Ascending aorta (tissue), 2 donors: ENCODE measurements at places on chromosomes 6 and 20. TPM values are rescaled to one million over a fixed set of nuclear protein-coding genes. Genes with fewer than 3 reads are reported as not detected.

TBX18 gene
- total RNA-seq: 81.0 TPM

IP6K3 gene
- total RNA-seq: not detected

WFDC12 gene
- not detected for total RNA-seq

FAM229B gene
- total RNA-seq: 5.5 TPM

SLC17A1 gene
- not detected for total RNA-seq

SMOC2 gene
- total RNA-seq: 102 TPM

- no peaks in the 10 kb centered on the region for H3K36me3 ChIP-seq
- no peak for DNase-seq
- no peaks in the 10 kb centered on the region for H3K27me3 ChIP-seq
- no peak overlapping the region for H3K4me3 ChIP-seq
- H3K4me1 ChIP-seq: no peaks in the 10 kb centered on the region
Observed at GRCh38 chr6:2820415-2820814, 21.2 kb downstream of the SERPINB1 start.

GRCh38 chr6:41066867-41067304 lies 5.3 kb downstream of the OARD1 start:
- H3K36me3 ChIP-seq: peaks cover 10% of the 10 kb centered on the region
- no peak overlapping the region for H3K27ac ChIP-seq
- peak; percentile 87 for DNase-seq
- H3K4me3 ChIP-seq: no peak overlapping the region
- H3K4me1 ChIP-seq: peaks cover 3% of the 10 kb centered on the region
- H3K27me3 ChIP-seq: no peaks in the 10 kb centered on the region

GRCh38 chr20:42204109-42204660 lies 586.0 kb upstream of the CHD6 start:
- H3K4me3 ChIP-seq: no peak overlapping the region
- no peaks in the 10 kb centered on the region for H3K27me3 ChIP-seq
- no peak for DNase-seq

GRCh38 chr6:111995404-111995803 lies 58.5 kb upstream of the CCN6 start:
- H3K4me1 ChIP-seq: no peaks in the 10 kb centered on the region
- H3K27ac ChIP-seq: no peak overlapping the region
- DNase-seq: no peak
- H3K27me3 ChIP-seq: no peaks in the 10 kb centered on the region

DNA sequence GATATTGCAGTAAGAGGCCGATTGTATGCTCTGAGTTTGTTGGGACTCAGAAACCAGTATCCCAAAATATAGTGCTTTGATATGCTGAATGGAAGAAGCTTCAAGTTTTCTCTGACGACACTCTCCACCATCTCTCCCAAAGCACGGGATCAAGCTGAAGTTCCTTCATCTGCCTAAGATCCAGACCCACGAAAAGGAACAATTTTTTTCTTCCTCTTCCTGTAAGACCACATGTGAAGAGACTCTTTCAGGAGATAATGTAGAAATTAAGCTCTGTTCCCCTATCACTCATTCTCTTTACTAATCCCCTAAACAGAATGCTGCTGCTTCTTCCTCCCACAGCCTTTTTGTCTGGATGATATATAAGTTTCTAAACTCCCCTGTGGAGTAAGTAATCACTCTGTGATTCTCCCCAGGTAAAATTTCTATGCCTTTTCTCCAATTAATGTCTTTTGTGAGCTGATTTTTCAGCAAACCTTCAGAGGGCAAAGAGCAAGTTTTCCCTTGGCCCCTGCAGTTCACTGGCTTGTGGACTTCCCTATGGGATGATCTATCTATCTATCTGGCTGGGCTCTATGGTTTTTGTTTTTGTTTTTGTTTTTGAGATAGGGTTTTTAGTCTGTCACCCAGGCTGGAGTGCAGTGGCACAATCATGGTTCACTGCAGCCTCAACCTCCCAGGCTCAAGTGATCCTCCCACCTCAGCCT lies 13.5 kb upstream of the PNRC1 start:
- H3K27ac ChIP-seq: no peak overlapping the region
- H3K36me3 ChIP-seq: no peaks in the 10 kb centered on the region
- no peaks in the 10 kb centered on the region for H3K4me1 ChIP-seq
- no peak overlapping the region for H3K4me3 ChIP-seq

GRCh38 chr6:148907573-148907972 lies 160.7 kb downstream of the UST start:
- H3K4me1 ChIP-seq: no peaks in the 10 kb centered on the region
- H3K27me3 ChIP-seq: no peaks in the 10 kb centered on the region
- no peak overlapping the region for H3K27ac ChIP-seq
- H3K36me3 ChIP-seq: no peaks in the 10 kb centered on the region
- no peak for DNase-seq

DNA sequence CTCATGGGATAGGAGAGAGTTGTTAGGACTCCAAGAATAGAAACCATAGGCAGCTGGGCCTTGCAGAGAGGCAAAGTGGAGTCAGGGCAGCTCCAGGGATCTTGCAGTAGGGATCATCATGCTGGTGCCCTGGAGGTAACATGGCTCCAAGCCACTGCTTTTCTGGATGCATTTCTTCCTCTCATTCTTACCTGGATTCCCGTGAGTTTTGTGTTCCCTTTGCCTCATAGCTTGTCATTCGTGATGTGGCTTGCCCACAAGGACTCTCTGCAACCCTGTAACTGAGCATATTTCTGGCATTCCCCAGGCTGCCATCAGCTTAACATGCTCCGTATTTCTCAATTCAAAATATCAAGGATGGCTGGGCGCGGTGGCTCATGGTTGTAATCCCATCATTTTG lies 5.3 kb downstream of the NHLRC1 start:
- DNase-seq: no peak
- H3K27ac ChIP-seq: no peak overlapping the region
- peaks cover 2% of the 10 kb centered on the region for H3K4me1 ChIP-seq
- no peaks in the 10 kb centered on the region for H3K27me3 ChIP-seq

- no peak overlapping the region for H3K4me3 ChIP-seq
- no peak overlapping the region for H3K27ac ChIP-seq
- no peaks in the 10 kb centered on the region for H3K36me3 ChIP-seq
- no peak for DNase-seq
- no peaks in the 10 kb centered on the region for H3K27me3 ChIP-seq
Observed at GRCh38 chr20:20412750-20413149, 44.8 kb downstream of the INSM1 start.

GRCh38 chr6:43683708-43684455 lies 3.7 kb downstream of the MRPS18A start:
- no peak for DNase-seq
- H3K27ac ChIP-seq: no peak overlapping the region
- no peak overlapping the region for H3K4me3 ChIP-seq
- H3K4me1 ChIP-seq: peaks cover 12% of the 10 kb centered on the region
- peaks cover 27% of the 10 kb centered on the region for H3K36me3 ChIP-seq

DNA sequence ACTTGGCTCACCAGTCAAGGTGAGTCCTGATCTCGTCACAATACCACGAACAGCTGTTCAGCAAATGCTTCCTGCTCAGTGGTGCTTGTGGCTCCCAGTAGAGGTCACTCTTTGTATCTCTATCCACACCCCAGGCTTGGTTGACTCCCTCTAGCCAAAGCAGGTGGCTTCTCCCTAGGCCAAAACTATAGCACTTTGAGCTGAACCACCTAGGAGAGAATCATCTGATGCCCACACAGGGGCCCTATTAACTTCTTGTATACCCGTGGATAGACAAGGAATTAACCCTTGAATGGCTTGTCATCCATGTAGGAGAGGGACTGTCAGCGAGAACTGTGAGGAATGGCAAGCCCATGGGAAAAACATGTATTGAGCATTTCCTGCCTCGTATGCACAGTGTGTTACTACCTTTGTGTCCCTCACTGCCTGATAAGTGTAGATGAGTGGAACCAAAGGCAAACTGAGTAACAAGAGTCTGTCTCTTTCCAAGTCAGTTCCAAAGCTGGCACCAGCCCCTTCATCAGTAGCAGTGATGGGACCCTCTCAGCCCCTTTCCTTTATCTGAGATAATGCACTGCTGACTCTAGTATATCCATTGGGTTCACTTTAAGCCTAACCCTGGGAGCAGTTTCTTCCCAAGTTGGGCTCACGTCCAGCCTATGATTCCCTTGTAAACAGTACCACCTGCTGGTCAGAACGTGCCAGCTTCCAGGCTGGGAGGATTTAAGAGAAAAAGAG lies 42.5 kb downstream of the EIF2S2 start:
- peaks cover 21% of the 10 kb centered on the region for H3K36me3 ChIP-seq
- H3K4me3 ChIP-seq: no peak overlapping the region
- H3K4me1 ChIP-seq: peaks cover 11% of the 10 kb centered on the region
- H3K27ac ChIP-seq: no peak overlapping the region

GRCh38 chr6:163415620-163416556 lies 1.4 kb downstream of the QKI start:
- peak overlapping the region; percentile 98 for H3K4me3 ChIP-seq
- H3K27ac ChIP-seq: peak overlapping the region; percentile 97
- H3K4me1 ChIP-seq: peaks cover 16% of the 10 kb centered on the region
- H3K36me3 ChIP-seq: no peaks in the 10 kb centered on the region
- peak; percentile 78 for DNase-seq

DNA sequence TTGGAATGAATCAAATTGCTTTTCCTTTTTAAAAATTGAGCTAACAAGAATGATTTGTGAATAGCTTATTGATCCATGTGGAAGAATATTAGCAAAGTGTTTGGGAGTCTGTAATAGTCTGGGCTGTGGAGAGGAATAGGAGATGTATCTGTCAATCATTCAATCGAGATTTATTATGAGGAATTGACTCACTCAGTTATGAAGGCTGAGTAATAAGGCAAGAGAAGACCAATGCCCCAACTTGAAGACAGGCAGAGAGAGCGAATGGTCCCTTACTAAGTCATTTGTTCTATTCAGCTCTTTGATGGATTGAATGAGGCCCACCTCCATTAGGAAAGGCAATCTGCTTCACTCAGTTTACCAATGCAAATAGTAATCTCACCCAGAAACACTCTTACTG lies 403.0 kb downstream of the CD83 start:
- no peaks in the 10 kb centered on the region for H3K36me3 ChIP-seq
- no peak overlapping the region for H3K4me3 ChIP-seq
- no peaks in the 10 kb centered on the region for H3K27me3 ChIP-seq
- no peak for DNase-seq

DNA sequence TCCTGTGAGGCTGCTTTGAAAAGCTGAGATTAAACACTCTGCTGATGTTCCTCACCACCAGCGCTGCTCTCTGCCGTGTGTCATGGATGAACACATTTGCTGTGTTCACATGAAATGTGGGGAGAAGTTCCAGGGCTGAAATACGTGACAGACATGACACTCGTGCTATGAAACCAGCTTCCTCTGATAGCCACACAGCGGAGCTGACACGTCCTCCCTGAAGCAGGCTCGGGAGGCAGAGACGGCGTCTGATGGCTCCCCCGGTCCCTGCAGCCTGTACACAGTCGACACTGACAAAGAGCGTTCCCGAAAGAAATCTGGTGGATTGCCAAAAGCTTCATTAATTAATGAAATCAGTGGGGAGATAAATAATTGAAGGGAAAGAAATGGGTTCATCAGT lies 17.5 kb downstream of the AGPAT4 start:
- H3K36me3 ChIP-seq: no peaks in the 10 kb centered on the region
- H3K4me3 ChIP-seq: no peak overlapping the region
- DNase-seq: no peak

- H3K27me3 ChIP-seq: no peaks in the 10 kb centered on the region
- no peaks in the 10 kb centered on the region for H3K4me1 ChIP-seq
- no peak for DNase-seq
- H3K36me3 ChIP-seq: no peaks in the 10 kb centered on the region
- H3K4me3 ChIP-seq: no peak overlapping the region
- H3K27ac ChIP-seq: no peak overlapping the region
Observed at GRCh38 chr20:48411245-48411644, 416.6 kb downstream of the PREX1 start.

DNA sequence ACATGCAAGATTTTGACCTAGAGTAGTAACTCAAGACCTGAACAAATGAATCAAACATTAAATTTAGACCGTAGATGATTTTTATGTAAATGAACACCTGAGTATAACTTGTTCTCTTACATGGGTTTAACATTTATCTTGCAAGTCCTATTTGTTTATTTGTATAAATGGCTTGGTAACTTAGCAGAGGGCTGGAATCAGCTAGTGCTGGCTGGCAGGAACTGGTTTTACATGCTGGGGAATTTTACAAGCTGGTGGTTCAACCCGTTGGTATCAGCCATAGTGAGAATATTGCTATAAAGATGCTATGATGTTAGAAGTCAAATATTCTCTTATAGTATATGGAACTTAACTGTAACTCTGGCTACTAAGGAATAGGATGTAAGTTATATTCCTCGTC lies 8.9 kb downstream of the SLC22A2 start:
- H3K4me3 ChIP-seq: no peak overlapping the region
- H3K36me3 ChIP-seq: no peaks in the 10 kb centered on the region
- DNase-seq: no peak
- peaks cover 7% of the 10 kb centered on the region for H3K4me1 ChIP-seq
- H3K27ac ChIP-seq: no peak overlapping the region

GRCh38 chr20:1711826-1712601 lies 54.4 kb upstream of the SIRPG start:
- no peak overlapping the region for H3K4me3 ChIP-seq
- no peaks in the 10 kb centered on the region for H3K4me1 ChIP-seq
- no peaks in the 10 kb centered on the region for H3K36me3 ChIP-seq
- H3K27ac ChIP-seq: no peak overlapping the region

DNA sequence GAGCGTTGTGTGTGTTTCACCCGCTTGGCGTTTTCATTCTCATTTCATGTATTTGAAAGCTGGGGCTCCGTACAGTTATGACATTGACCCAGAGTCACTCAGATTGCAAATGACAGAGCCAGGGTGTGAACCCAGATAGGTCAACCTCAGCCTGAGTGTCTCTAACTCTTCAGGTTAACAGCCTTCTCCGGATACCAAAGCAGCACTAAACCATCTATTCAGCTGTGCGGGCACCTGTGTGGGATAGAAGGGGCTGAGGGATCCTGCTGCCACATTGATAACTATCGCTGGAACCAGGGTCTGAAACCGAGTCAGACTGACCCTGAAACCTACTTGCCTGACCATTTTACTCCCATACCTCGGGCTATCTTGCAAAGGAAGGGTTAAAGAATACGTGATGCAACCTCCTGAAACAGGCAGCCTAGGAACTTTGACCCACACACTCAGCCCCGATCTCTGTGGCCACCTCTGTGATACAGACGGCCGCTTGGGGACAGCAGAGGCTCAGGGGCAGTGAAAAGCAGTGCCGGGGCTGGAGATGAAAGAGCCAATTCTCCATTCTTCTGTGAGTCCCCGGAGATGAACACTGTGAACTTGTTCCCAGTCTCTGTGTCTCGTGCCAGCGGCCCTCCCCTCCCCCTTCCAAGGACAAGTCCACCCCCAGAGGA lies 233.5 kb upstream of the QKI start:
- no peak overlapping the region for H3K27ac ChIP-seq
- peak; percentile 37 for DNase-seq
- no peaks in the 10 kb centered on the region for H3K27me3 ChIP-seq
- no peaks in the 10 kb centered on the region for H3K36me3 ChIP-seq
- H3K4me3 ChIP-seq: no peak overlapping the region

DNA sequence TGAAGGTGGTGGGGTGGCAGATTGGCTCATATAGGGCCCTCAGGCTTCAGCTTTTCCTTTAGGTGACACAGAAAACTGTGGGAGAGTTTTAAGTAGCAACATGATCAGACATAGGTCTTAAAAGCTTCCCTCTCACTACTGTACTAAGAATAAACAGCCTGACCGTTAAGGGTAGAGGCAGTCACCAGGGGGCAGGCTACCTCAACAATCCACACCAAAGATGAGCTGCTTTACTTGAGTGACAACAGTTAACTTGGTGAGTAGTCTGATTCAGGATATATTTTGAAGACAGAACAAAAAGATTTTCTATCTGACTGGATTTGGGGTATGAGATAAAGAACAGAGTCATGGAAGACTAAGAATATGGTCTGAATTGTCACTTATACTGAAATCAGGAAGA lies 193.1 kb upstream of the SHLD1 start:
- no peak for DNase-seq
- no peaks in the 10 kb centered on the region for H3K27me3 ChIP-seq
- no peaks in the 10 kb centered on the region for H3K4me1 ChIP-seq
- H3K36me3 ChIP-seq: peaks cover 77% of the 10 kb centered on the region
